MCF 10A (cell line): ENCODE measurements at places on chromosomes 1 and 21.

DNA sequence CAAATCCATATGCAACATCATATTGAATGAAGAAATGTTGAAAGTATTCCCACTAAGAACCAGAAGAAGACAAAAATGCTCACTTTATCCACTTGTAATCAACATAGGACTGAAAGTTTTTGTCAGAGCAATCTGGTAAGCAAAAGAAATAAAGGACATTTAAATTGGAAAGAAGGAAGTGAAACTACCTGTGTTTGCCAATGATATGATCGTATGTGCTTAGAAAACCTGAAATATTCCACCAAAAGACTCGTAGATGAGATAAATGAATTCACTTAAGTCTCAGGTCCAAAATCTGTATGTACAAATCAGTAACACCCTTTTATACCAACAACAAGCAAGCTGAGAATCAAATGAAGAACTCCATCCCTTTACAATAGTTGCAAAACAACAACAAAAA is 8.5 kb downstream of the PRAMEF1 start:
- DNase-seq: no peak

GRCh38 chr1:71706029-71706671 is 576.2 kb downstream of the NEGR1 start:
- DNase-seq: no peak

DNA sequence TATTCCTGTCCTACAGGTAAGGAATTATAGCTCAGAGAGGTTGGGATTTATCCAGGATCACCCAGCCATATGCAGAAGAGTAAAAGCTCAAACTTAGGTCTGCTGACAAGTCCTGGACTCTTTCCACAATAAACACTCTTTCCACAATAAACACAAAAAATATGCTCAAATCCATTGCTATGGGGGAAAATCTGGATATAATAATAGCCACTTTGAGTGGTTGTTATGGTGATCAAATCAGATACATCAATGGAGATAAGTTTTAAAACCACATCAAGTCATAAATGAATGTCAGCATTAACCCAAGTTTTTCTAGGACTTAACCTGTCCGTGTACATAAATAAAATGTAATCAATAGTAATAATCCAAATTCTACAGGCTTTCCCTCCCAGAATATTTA is 22.3 kb upstream of the TTF2 start:
- DNase-seq: no peak

- no peak for DNase-seq
Observed at GRCh38 chr1:175278734-175279116, 86.1 kb upstream of the KIAA0040 start.

DNA sequence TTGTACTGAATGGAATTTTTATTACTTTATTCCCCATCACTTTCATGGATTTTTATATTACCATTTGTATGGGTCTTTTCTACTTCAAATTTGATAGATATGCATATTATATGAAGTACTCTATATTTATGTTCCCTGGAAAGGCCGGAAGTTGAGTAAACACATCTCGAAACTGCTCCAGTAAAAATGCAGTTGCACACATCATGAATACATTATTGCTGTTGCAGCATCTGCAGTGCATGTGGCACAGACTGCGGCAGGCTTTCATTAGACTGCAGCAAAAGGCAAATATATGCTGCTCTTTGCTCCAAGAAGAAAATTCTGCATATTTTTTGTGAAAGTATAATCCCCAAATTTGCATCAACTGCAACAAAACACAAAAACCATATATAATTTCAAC is 48.7 kb upstream of the LRRC7 start:
- no peak for DNase-seq

- DNase-seq: no peak
Observed at GRCh38 chr1:60430375-60430774, 356.8 kb upstream of the C1orf87 start.

GRCh38 chr1:26282401-26282918 is 2.6 kb downstream of the SH3BGRL3 start:
- DNase-seq: no peak

DNA sequence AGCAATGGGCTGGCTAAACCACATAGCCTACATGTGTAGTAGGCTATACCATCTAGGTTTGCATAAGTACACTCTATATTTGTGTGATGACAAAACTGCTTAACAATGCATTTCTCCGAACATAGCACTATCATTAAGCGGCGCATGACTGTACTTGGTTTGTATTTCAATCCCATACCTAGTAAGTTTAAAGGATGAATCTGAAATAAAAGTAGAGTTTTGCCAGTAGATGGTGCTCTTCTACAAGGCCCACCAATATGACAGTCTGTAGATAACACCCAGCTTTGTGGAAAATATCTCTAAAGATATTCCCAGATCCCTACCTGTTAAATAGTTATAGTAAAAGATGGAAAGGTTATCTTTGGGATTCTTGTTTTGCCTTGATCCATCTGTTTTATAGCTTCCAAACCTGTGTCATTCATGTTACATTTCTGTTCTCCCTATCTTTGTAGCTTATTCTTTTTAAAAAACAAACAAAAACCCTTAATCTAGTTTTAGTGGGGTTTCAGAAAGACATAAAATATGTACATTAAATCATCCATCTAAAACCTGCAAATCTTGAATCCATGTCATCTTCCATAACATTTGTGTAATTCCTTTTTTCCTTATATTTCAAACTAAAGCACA is 33.9 kb upstream of the ASPM start:
- DNase-seq: peak; percentile 64

GRCh38 chr1:70542856-70543255 is 131.8 kb downstream of the CTH start:
- no peak for DNase-seq

GRCh38 chr1:241770115-241770514 is 77.9 kb upstream of the EXO1 start:
- no peak for DNase-seq

DNA sequence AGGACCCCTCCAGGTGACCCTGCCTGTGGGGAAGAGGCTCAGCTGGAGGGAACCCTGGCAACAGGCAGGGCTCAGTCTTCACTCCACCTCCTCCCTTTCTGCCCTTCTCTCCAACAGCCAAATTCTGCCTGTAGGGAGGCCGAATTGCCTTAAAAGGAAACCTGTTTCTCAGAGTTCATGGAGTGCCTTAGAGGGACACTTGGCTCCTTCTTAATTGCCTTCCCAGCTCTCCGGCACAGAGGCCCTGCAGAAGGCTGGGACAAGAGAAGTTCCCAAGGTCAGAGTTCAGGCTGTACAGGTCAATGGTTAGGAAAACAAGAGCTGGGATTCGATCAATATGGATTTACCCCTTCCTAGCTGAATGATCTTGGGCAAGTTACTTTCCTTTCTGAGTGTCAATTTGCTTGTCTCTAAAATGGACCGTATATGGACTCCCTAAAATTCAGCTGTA is 6.2 kb downstream of the CSRP1 start:
- no peak for DNase-seq

DNA sequence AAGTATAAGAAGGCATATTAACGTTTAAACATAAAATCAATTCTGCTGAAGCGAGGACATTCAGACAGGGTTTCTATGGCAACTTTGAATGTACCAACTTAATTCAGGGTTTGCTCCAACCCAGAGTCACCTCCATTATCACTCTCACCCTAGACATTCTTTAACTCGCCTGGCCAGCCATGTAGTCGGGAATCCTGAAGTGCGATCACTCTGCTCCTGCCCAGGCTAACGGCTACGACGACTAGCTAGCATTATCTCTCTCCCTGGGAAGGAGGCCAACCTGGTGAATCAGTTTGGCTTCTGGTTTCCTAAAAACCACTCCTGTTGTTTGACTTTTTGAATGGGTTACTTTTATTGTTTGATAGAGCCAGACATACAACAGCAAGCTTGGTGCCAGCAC is 38.9 kb upstream of the ZBTB18 start:
- peak; percentile 89 for DNase-seq

DNA sequence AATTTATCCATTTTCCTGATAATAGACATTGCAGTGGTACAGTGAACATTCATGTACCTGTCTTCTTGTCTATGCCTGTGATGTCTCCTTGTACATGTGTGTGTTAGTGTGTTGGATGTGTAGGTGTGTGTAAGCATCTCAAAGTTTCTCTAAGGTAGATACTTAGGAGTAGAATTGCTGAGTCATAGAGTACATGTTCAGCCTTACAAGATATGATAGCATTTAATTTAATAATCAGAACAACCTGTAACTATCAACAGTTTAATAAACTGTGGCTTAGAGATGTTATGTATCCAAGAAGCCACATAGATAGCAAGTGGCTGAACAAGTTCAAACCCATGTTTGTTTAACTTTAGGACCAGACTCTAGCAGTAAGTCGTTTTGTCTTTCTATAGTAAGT is 35.6 kb downstream of the EPB41 start:
- no peak for DNase-seq

GRCh38 chr1:101302831-101303511 is 66.2 kb downstream of the S1PR1 start:
- DNase-seq: no peak

- DNase-seq: peak; percentile 92
Observed at GRCh38 chr1:109197158-109198042, 16.3 kb upstream of the SARS1 start.

DNA sequence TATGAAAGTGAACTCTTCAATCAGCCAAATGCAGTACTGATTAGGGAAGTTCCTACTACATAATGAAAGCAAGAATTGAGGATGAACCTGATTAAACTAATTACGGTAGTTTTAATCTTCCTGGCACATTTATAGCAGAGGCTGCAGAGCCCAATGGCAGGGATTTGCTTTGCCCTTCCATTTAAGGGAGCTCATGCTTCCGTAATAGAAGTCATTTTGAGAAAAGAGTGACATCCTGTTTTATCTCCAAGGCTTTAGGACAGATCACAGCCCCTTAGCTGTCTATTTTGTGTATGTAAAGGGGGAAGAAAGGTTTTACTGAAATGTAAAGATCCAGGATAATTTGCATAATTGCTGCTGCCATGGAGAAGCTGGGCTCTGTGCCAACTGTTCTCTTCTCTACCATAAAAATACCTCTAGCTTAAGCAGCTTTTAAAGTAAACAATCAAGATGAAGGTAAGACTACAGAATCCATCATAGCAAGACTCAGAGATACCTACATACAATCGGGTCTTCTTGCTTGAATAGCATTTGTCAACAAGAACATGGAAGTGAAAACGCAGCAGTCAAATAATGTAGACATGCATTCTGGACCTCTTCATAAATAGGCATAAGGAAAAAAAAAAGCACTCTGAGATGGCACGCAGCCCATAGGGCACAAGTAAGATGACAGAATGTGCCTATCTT is 62.5 kb downstream of the ASH1L start:
- peak; percentile 46 for DNase-seq

DNA sequence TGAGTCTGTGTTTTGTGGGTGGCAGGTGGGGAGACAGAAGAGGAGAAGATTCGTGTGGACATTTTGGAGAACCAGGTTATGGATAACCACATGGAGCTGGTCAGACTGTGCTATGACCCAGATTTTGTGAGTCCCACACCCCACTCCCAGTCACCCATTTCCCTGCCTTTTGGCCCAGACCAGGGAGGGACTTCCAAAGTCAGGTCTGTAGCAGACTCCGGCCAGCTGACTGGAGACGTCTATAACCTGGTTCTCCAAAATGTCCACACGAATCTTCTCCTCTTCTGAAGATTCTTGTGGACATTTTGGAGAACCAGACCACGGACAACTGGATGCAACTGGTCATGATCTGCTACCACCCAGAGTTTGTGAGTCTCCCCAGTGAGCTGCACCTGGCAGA is 1.6 kb downstream of the GSTM5 start:
- no peak for DNase-seq

GRCh38 chr1:53627031-53627430 is 111.9 kb downstream of the GLIS1 start:
- no peak for DNase-seq

GRCh38 chr1:34415140-34415539 is 238.4 kb downstream of the C1orf94 start:
- DNase-seq: no peak

GRCh38 chr1:222099746-222100145 is 357.9 kb upstream of the DUSP10 start:
- no peak for DNase-seq

DNA sequence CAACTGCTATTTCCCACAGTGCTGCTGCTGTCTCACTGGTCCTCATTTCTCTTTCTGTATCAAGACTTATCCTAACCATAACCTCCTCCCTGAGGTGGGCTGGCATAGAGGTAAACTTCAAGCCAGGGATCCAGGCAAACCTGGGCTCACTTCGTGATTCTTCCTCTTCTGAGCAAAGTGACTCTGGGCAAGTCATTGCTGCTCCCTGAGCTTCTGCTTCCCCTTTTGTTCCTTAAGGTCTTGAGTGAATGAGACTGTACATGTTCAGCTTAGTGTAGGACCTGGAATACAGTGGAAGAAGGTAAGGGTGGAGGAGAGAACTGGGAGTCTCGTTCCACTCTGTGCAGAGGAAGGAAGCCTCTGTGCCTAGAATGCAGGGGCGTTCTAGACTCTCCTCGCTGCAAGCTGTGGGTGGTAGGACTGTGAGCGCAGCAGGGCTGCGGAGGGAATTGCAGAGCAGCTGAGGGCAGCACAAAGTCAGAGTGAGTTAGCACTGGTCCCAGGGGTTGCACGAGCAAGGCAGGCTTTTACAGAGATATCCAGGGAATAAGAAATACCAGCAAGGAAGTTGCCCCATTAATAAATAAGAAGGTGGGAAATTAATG is 11.4 kb upstream of the ERI3 start:
- DNase-seq: no peak

DNA sequence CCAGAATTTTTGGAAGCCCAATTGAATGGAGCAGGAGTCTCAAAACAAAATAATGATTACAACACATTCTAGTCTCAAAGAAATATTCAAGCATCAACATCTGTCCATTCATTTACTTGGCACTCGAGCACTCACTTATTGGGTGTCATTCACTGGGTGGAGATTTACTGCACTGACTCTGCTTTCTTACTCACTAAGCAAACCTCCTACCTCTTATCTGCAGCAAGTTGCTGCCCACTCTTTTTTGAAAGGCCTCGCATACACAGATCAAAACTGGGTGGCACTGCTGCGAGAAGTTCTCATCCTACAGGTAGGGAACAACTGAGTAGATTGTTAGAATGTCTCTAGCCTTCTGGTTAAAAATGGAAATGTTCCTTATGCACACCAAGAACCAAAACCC is 18.0 kb downstream of the RHBDL2 start:
- no peak for DNase-seq

DNA sequence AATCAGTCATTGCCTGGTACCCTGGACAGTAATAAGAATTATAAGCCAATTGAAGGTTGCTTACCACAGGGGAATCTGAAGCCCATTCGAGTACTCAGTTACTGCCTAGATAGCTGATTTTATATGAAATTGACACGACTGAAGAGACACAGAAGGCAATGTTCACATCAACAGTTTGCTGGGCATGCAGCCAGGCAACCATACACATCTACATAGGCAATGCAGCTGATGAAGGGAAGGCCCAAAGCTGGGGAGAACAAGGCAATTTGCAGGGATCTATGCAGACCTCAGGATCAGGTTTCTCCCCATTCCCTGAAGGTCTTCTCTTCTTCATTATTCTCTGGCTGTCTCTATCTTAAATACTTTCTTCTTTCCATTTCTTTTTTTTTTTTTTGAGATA is 448.7 kb downstream of the PTBP2 start:
- no peak for DNase-seq

DNA sequence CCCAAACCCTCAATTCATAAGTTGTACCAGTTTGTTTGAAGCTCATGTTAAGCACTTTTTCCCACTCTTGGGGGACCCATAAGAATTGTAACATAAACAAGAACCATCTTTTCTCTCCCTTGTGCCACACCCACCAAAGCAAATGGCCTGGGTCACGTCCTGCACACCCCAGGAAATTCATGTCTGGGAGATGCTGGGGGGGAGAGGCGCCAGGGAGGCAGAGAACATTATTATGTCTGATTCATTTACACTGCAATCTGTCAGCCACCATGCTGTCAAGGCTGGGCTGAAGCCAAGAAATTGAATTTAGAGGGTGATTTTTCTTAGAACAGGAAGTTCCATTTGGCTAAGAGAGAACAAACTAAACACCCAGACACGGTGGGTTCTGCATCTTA is 37.2 kb upstream of the IPO9 start:
- peak; percentile 44 for DNase-seq
